CD4-positive, alpha-beta memory T cell (primary cell): ENCODE measurements at places on chromosomes 6 and 20. TPM values are rescaled to one million over a fixed set of nuclear protein-coding genes. Genes with fewer than 3 reads are reported as not detected.

HCK gene
- total RNA-seq: 1.0 TPM

TCF19 gene
- total RNA-seq: 9.0 TPM

DNA sequence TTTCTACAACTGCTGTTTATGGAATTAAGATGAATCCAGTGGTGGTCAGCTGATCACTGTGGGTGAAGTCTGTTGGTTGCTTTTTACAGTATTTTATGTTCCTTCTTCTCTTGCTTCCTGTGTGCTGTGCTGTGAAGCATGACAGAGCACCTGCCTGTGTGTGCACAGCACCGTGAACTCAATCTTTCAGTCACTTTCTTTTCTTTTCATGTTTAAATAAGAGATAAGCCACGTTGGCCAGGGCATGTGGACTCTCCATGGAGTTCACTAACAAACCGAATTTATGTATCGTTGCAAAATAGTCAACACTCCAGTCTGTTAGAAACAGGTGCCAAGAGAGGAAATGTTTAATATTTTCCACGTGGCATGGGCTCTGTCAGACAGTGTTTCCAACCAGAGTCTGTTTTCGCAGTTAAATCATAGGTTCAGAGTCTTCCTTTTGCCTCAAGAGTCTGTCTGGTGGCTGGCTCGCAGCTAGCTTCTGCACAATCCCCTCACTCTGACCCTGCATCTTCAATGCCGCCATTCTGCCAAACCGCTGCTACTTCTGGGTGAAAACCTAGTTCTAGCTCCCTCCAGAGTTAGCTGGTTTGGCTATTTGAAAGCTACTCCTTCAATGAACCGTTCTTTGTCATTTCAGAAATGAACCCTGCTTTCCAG lies 73.2 kb downstream of the QRSL1 start:
- no peak overlapping the region for H3K4me3 ChIP-seq
- H3K27me3 ChIP-seq: no peaks in the 10 kb centered on the region
- no peaks in the 10 kb centered on the region for H3K36me3 ChIP-seq
- DNase-seq: no peak
- H3K4me1 ChIP-seq: no peaks in the 10 kb centered on the region

GRCh38 chr6:128414943-128415342 lies 105.5 kb downstream of the PTPRK start:
- H3K36me3 ChIP-seq: no peaks in the 10 kb centered on the region
- no peaks in the 10 kb centered on the region for H3K27me3 ChIP-seq
- no peaks in the 10 kb centered on the region for H3K4me1 ChIP-seq
- no peak overlapping the region for H3K27ac ChIP-seq
- no peak overlapping the region for H3K4me3 ChIP-seq

CDC5L gene
- 20.9 TPM for total RNA-seq

DNA sequence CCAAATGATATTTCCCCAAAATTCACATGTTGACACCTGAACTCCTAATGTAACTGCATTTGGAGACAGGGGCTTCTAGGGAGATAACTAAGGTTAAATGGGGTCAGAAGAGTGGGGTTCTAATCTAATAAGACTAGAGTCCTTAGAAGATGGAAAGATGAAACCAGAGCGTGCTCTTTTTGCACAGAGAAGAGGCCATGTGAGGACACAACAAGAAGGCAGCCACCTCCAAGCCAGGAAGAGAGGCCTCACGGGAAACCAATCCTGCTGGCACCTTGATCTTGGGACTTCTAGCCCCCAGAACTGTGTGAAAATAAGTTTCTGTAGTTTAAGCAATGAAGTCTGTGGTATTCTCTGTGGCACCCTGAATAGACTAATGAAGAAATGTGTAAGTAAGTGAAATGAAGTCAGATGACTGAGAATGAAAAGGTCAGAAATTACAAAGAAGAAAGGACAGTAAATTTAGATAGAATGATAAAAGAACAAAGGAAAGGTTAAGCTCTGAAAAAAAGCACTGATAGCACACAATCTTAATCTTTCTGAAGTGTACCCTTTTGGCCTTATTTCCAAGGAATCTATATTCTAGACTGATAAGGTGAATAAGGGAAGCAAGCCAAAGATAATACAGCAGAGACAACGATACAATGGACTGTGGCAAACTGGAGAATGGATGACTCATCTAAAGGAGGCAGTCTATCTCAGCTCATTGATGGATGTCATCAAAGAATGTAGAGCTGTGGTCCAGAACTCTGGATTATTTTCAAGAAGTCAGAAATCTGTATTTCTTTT lies 110.4 kb downstream of the MYB start:
- H3K36me3 ChIP-seq: no peaks in the 10 kb centered on the region
- DNase-seq: no peak
- H3K27me3 ChIP-seq: no peaks in the 10 kb centered on the region
- no peaks in the 10 kb centered on the region for H3K4me1 ChIP-seq
- H3K27ac ChIP-seq: no peak overlapping the region
- no peak overlapping the region for H3K4me3 ChIP-seq

- DNase-seq: no peak
- H3K27ac ChIP-seq: no peak overlapping the region
- H3K36me3 ChIP-seq: no peaks in the 10 kb centered on the region
- no peaks in the 10 kb centered on the region for H3K27me3 ChIP-seq
- H3K4me1 ChIP-seq: no peaks in the 10 kb centered on the region
- H3K4me3 ChIP-seq: no peak overlapping the region
Observed at GRCh38 chr6:107560657-107561056, 70.7 kb downstream of the SOBP start.

GRCh38 chr20:19885939-19886660 lies 128.0 kb downstream of the RIN2 start:
- H3K27me3 ChIP-seq: no peaks in the 10 kb centered on the region
- no peak for DNase-seq
- H3K27ac ChIP-seq: no peak overlapping the region
- no peaks in the 10 kb centered on the region for H3K4me1 ChIP-seq

DNA sequence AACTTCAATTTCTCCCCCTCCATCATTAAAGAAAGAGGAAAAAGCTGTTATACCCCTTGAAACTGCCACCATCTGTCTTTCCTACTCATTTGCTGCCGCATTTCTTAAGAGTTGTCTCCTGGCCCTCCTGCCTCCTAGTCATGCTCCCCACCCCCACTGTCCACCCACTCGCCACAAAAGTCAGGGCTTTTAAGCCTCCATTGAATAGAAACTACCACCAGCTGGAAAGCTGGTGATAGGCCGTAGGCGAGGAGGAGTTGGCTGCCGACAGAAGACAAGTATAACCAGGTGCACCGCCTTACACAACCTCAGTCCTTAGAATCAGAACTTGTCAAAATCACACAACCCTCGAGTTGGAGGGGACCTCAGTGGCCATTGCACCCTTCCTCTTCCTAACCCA lies 67.6 kb downstream of the B3GAT2 start:
- no peak for DNase-seq
- H3K27ac ChIP-seq: no peak overlapping the region
- H3K4me1 ChIP-seq: no peaks in the 10 kb centered on the region
- no peak overlapping the region for H3K4me3 ChIP-seq

- H3K4me1 ChIP-seq: peaks cover 6% of the 10 kb centered on the region
- peaks cover 14% of the 10 kb centered on the region for H3K36me3 ChIP-seq
- DNase-seq: no peak
- no peak overlapping the region for H3K4me3 ChIP-seq
Observed at GRCh38 chr6:143755301-143755744, 77.6 kb downstream of the PHACTR2 start.

DNA sequence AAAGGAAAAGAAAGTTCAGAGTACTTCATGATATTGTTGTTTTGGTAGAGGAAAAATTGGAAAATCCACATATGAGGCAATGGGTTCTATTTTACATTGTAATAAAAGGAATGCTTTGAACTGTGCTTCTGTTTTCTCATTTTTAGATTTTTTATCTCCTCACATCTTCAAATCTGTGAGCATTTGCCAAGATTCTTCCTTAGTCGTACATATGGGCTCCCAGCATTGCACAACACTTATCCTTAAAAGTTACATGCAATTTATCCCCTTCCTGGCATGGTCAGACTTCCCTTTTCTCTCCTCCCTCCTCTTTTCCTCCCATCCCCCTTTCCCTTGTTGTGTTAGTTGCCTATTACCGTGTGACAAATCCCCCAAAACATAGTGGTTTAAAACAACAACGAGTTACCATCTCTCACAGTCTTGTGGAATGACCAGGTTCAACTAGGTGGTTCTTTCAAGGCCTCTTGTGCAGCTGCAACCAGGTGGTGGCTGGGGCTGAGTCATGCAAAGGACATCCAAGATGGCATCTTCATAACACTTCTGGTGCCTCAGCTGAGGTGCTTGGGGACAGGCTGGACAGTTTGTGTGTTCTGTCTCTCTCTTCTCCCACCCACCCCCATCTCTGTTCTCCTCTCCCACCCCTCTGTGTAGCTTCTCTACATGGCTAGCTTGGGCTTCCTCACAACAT lies 68.7 kb downstream of the TXNDC5 start:
- no peak overlapping the region for H3K4me3 ChIP-seq
- H3K4me1 ChIP-seq: no peaks in the 10 kb centered on the region
- H3K27ac ChIP-seq: no peak overlapping the region
- no peaks in the 10 kb centered on the region for H3K36me3 ChIP-seq
- H3K27me3 ChIP-seq: no peaks in the 10 kb centered on the region

NEURL2 gene
- total RNA-seq: 5.5 TPM

WFDC5 gene
- not detected for total RNA-seq

PNLDC1 gene
- 0.47 TPM for total RNA-seq

DNA sequence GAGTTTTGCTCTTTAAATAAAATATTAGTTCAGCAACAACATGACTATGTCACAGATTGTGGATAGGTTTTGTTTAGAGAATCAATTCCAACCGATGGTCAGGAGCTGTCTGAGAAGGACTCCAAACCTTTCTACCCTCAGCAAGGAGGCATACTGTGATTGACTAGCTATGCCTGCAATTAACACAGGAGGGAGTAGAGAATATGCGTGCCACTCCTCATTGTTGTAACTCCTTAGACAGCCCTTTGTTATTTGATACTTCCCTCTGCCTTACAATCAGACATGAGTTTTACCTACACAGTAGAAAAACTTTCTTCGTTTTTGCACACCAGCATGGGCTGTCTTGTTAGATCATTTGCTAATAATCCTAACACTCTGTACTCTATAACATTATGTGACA lies 796.5 kb downstream of the PRIM2 start:
- DNase-seq: no peak
- no peaks in the 10 kb centered on the region for H3K36me3 ChIP-seq
- H3K27ac ChIP-seq: no peak overlapping the region
- no peaks in the 10 kb centered on the region for H3K4me1 ChIP-seq
- no peak overlapping the region for H3K4me3 ChIP-seq
- no peaks in the 10 kb centered on the region for H3K27me3 ChIP-seq

DNA sequence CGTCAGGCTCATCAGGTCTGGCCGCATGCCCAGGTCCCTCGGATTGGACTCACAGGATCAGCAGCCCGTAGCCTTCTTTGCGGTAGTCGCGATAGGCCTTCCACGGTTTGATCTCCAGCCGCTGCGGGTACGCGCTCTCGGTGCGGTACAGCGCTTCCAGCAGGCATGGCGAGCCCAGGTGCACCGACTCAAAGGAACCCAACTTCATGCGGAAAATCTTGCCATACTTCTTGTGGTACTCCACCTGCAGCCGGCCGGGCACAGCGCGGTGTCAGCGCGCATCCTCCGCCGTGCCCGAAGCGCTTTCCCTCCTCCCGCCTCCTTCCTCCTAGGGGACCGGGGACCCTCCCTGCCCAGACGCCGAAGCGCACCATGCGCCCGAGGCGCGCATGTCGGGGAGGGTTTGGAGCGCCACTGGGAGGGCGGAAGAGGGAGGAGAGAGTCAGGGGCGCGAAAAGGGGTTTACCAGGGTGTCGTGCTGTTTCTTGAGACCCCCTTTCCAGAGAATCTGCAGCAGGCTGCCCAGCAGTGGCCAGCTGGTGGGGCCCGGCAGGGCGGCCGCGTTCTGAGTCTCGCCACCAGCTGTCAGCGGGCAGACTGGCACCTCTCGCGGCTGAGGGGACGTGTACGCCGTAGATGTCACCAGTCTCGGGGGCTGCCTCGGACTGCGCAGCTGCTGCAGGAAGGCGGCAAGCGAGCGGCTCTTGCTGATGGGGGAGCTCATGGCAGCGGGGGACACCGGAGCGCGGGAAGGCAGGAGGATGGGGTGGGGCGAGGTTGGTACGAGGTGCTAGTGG lies 732 bp downstream of the CYP24A1 start:
- H3K4me1 ChIP-seq: peaks cover 19% of the 10 kb centered on the region
- no peak for DNase-seq
- no peak overlapping the region for H3K4me3 ChIP-seq
- peaks cover 41% of the 10 kb centered on the region for H3K27me3 ChIP-seq
- no peaks in the 10 kb centered on the region for H3K36me3 ChIP-seq

GRCh38 chr6:3237761-3238662 lies 10.6 kb upstream of the TUBB2B start:
- H3K4me1 ChIP-seq: no peaks in the 10 kb centered on the region
- no peak for DNase-seq
- H3K27me3 ChIP-seq: peaks cover 10% of the 10 kb centered on the region
- H3K4me3 ChIP-seq: no peak overlapping the region
- no peaks in the 10 kb centered on the region for H3K36me3 ChIP-seq
- no peak overlapping the region for H3K27ac ChIP-seq

EFCAB8 gene
- 1.5 TPM for total RNA-seq

DNA sequence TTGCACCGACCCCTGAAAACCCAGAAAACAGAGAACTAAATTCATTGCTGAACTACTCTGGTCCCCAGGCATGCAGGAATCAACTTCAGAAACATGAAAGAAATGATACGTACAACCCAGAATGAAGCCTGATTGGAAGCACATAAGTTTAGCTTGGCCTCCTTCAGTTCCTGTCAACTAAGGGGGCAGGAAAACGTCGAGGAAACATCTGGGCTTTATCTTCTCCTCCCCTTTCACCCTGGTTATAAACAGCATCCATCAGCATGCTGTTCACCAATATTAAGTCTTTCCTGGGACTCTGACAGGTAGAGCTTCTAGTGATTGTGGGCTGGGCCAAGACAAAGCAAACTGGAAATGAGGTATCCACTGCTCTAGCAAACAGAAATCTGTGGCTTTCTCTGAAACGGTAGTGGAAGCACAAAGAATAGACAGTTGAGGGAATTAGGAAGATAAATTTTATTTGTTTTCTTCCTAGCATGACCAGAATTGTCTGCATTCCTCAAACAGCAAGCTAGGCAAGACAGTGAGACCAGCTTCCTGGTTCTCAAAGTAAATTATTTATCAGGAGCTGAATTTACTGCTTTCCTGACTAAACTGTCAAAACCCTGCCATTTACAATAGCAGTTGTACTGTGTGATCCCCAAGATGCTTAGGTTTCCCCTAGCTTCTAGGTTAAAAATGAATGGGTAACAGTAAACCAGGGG lies 134.4 kb downstream of the PTPRT start:
- H3K27ac ChIP-seq: no peak overlapping the region
- DNase-seq: no peak
- H3K4me3 ChIP-seq: no peak overlapping the region
- H3K27me3 ChIP-seq: no peaks in the 10 kb centered on the region
- no peaks in the 10 kb centered on the region for H3K4me1 ChIP-seq

DNA sequence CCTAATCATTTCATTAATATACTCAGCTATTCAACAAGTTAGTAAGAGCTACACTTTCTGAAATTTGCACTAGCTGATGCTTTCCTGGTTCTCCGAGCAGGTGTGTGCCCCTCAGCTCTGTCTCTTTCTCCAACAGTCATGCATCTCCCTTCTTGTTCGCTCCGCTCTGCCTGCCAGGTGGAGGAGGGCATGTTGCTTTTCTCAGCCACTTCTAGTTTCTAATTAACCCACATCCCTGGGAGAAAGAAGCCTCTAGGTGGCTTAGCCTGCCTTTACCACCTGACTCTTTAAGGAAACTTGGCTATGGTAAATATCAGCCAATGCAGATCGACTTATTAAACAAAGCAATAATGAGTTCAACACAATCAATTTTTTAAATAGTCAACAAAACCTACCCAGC lies 34.2 kb downstream of the LRFN2 start:
- no peaks in the 10 kb centered on the region for H3K4me1 ChIP-seq
- DNase-seq: no peak
- no peaks in the 10 kb centered on the region for H3K27me3 ChIP-seq
- no peak overlapping the region for H3K27ac ChIP-seq
- no peak overlapping the region for H3K4me3 ChIP-seq
